ENCODE measurements at places on chromosomes 6 and 20. TPM values are rescaled to one million over a fixed set of nuclear protein-coding genes. Genes with fewer than 3 reads are reported as not detected.

DNA sequence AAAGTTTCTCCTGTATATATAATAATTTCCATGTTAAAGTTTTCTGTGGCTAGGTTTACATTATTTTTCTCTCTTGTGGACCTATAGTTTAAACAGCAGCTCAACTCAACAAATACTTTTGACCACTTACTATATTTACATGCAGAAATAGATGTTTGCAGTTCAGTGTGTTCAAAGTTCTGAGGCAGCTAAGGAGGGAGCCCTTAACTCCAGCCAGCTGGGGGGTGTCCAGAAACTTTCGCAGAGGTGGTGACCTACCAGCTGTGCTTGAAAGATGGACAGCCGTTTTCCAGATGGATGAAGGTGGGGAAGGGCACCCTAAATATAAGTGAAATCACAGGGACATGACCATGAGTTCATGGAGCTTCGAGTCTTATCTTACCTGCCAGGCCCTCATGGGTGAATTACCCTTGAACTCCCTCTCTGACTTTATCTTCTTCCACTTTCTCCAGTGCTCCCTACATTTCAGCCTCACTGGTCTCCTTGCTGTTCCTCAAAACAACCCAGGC, 33.4 kb downstream of the DHX35 start:
- DNase-seq, result no peak

Gene RIMS1
- total RNA-seq, result 3.3 TPM

DNA sequence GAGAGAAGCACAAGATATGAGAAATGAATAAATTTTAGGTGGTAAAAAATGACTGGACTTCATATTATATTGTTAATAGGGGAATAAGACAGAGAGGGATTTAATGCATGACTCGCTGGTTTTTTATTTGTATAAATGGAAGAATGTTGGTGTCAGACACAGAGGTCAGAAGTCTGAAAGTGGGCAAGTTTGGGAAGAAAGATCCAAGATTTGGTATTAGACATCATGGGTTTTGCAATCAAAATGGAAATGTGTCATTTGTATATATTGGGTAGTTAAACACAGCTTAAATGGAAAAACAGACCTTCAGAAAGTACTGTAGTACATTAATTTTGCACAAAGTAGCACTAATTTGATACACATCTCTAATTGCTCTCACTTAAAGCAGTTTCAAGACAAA, 96.2 kb downstream of the EYA4 start:
- DNase-seq, result no peak

DNA sequence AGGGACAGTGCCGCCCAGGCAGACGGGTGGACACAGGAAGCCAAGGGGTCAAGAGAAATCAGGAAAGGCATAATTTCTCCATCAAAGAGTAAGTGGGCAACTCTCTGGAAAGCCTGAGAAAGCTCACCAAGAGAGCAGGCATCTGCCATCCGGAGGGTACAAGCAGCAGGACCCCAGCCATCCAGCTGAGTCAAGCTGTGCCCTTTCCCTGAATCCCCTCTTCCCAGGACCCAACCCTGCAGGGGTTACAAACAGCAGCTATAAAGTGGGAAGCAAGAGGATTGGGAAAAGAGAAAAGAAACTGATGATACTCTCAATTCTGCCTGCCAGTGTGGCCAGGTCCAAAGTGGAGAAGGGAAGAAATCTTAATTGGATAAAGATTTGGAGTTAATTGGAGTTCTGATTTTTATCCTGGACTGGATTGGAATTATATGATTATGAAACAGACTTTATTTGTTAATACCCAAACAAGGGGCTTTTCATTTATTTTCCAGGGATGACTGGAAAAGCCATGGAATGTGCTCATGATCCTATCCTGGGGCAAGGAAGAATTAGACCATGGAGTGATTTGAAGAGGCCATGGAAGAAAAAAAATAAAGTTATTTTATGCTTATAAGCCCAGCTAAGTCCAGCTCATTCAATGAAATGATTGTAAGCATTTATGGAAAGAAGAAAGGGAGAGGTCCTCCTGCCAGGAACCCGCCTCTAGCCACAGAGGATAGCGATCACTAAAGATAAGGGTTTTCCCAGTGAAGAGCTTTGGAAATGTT, 34.9 kb downstream of the NHLRC1 start:
- DNase-seq, result no peak

Gene ZNF334
- 0.54 TPM for total RNA-seq

DNA sequence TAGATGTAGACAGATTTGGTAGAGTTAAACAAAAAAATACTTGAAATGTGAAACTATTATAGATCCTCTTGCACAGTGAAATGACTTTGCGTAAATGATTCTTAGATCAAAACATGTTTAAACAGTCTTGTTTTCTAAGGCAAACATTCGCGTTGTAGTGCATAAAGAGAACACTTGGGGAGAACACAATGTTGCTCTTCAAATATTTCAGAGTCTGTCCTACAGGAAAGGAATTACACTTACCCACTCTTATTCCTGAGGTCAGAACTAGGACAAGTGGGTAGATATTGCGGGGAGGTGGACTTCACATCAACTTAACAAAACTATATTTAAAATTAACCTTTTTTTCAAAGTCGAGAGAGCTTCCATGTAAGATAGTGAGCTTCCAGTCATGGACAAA, 183.5 kb upstream of the PCSK2 start:
- no peak for DNase-seq

Gene MAFB
- total RNA-seq, result 0.97 TPM

DNA sequence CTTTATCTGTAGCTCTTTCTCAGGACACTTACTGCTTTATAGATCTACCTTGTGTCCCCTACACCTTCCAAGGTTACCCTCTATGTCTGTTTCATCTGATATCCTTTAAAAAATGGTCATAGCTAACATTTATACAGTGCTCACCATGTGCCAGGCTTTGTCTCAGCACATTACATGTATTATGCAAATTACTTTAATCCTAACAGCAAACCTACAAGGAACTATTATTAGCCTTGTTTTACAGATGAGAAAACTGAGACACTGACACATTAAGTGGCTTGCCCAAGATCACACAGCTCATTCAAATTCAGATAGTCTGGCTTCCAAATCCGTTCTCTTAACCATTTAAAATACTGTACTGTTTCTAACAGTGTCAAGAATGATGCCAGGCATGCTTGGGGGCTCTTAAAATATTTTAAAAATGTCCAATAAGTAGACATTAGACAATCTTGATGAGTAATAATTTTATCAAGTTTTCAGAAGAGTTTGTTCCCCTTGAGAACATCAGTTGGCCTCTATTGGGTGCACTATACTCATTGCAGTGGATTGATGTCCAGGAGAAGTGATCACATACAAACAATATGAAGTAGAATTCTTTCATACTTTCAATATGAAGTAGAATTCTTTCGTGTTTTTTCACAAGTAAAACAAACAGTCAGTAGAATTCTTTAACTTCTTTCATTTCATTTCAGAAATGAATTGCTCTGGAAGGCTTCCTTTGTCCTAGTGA, 69.6 kb downstream of the DNAH8 start:
- DNase-seq, result no peak

Measured in Daoy (cell line).